ENCODE measurements at places on chromosomes 16 and 17. TPM values are rescaled to one million over a fixed set of nuclear protein-coding genes. Genes with fewer than 3 reads are reported as not detected.

DNA sequence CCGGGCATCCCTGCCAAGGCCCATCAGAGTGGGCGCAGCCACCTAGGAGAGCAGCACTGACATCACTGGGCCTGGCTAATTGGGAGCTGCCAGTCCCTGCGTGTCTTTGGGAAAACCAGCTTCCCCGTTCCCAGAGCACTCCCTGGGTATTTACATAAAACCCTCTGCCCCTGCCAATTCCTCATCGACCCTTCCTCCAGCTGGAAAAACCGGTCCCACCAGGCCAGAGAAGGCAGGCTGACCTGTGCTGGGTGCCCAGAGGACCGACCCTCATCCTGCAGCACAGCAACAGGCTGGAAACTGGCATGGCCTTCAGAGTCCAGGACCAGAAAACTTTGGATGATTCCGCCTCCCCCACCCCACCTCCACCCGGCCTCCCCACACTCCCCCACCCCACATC, 8.2 kb upstream of the FOXN1 start:
- no peak for DNase-seq

GRCh38 chr16:59394526-59394925, 660.4 kb upstream of the GOT2 start:
- DNase-seq: no peak

GRCh38 chr17:37744961-37745800, at the start of gene HNF1B:
Gene HNF1B, minus strand, starts transcription at chr17:37745059. Its CDS starts 175 bp downstream, at chr17:37744884.
- DNase-seq: no peak

DNA sequence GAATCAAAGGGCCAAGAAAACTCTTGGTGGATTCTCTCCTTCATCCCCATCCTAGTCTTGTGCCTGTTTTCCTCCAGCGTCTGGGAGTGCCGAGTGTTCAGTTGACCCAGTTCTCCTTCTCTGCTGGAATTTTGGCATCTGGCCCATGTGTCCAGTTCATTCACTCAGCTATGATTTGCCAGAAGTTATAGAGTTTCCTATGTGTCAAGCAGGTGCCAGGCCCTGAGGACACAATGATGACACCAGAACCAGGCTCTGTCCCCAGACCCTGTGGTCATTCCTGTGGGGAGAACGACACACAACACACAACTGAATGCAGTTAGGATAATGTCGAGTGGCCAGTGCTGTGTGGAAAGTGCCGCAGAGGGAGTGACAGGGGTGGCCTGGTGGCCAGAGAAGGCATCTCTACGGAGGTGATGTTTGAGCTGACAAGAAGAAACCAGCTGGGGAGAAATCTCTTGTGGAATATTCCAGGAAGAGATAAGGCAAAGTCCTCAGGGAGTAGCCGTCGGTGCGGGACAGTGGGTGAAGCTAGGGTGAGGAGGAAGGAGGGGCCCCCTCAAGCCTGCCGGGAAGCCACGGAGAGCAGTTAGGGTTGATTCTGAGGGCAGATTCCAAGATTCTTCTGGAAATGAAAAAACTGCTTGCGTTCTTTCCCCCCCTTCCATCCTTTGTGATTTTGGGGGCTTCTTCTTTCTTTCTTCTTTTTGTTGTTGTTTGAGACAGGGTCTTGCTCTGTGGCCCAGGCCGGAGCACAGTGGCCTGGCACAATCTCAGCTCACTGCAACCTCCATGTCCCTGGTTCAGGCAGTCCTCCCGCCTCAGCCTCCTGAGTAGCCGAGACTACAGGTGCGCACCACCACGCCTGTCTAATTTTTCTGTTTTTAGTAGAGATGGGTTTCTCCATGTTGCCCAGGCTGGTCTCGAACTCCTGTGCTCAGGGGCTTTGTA, 35.8 kb upstream of the IL34 start:
- DNase-seq: no peak

DNA sequence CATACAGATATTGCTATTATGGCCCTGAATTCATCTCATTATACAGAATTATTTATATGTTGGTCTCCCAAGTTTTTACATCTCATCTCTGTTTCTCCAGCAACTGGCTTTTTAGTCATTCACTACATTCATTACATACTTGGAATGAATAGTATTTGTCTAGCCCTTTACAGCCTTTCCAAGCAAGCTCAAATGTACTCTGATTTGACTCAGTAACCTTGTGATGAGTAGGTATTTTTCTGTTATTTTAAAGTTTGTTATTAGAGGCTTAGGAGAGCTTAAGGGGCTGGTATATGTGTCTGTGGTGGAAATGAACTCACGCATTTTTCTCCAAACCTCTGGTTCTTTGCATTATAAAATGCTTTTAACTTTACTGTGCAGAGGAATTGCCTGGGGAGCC, 224.7 kb downstream of the SNX29 start:
- DNase-seq: no peak

Gene ZNF624
- total RNA-seq: 3.7 TPM

Gene EME1
- total RNA-seq: 45.9 TPM

Gene SLC2A4
- total RNA-seq: 0.51 TPM

Gene PRR15L
- total RNA-seq: not detected

Measured in activated naive CD4-positive, alpha-beta T cell treated with anti-CD3 and anti-CD28 coated beads, Interleukin-2, amount 50 U/mL, for 72 hours (primary cell).